ENCODE measurements at places on chromosomes 2 and 18.

DNA sequence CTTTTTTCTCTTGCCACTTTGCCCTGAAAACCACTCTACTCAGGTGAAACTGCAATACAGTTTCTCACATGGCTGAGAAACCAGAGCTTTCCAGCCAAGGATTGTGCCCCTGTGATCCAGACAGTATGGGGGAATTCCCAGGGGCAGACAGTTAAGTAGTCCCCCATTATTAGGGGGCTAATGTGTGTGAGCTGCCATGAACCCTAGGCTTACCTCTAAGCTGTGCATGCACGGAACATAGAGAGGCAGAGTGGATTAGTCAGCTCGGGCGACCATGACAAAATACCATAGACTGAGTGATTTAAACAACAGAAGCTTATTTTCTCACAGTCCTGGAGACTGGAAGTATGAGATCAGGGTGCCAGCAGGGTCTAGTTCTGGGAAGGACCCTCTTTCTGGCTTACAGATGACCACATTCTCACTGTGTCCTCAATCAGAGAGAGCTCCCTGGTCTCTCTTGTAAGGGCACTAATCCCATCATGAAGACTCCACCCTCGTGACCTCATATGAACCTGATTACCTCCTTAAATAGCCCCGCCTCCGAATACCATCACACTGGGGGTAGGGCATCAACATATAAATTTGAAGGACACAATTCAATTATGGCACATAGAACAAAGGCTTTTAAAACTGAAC, 215.1 kb downstream of the EIPR1 start:
- no peak for DNase-seq

- DNase-seq: peak; percentile 17
These were observed 102.9 kb upstream of the SLC8A1 start for GRCh38 chr2:40554665-40555294.

DNA sequence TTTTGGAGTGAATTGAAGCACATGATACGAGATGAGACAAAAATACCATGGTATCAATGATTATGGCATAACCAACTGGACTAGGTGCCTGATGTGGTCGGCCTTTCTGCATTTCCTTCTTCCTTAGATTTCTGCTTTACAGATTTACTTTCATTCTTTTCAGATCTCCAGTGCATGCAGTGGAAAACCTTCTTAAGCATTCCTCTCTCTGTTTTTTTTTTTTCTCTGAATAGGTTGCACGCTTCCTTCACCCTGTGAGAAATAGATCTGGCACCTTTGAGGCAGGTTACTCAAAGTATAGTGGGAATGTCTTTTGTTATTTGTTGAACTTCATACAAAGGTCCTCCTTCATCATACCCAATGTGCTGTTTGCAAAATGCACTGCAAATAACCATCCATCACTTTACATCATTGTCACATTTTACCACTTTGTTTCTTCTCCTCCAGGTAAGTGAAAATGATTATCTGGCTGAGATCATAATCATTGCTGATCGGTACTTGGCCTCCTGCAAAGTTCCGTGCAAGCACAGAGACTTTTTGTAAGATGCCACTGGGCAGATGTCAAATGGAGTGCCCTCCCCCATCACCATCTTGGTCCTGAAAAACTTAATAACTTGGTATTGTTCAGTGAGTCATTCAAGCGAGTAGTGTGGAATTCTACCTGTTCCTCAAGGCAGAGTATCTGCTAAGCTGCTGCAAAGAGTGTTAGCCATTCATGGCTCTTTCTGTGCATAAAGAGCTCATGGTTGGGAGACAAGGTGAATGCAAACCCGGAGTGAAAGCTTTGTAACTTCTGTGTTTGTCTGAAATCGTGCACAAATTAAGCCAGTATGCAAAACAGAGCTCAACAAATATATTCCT, 30.0 kb upstream of the KLHL14 start:
- DNase-seq: no peak

DNA sequence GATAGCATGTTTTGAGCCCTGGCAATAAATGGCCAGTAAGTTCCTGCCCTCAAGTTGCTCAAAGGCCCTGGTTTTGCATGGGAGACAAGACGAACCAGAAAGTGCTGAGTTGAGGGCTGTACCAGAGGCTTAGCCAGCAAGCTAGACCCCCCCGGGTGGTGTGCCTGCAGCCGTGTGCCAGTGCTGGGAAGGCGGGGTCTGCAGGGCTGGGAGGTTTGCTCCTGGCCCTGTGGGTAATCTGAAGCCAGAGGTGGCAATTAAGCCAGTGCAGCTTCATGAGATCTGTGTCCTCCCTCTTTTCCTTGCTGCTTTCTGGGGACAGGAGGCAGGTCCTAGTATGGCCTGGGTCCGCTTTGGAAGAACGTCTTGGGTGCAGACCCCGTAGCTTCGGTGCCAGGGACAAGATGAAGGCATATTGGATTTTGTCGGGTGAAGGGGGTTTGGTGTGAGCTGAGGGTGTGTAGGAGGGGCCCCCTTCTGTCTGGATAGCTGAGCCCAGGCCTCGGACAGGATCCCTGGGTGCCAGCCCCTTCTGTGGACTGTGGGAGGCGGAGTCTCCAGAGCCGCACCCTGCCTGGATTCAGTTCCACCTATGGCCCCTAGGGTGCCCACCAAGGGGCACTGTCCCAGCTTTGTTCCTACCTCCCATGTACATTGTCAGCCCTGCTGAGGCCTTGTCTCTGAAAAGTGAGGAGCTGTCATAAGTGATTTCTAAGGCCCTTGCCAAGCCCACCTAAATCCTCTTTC, 15.6 kb downstream of the ATOH8 start:
- DNase-seq: no peak

DNA sequence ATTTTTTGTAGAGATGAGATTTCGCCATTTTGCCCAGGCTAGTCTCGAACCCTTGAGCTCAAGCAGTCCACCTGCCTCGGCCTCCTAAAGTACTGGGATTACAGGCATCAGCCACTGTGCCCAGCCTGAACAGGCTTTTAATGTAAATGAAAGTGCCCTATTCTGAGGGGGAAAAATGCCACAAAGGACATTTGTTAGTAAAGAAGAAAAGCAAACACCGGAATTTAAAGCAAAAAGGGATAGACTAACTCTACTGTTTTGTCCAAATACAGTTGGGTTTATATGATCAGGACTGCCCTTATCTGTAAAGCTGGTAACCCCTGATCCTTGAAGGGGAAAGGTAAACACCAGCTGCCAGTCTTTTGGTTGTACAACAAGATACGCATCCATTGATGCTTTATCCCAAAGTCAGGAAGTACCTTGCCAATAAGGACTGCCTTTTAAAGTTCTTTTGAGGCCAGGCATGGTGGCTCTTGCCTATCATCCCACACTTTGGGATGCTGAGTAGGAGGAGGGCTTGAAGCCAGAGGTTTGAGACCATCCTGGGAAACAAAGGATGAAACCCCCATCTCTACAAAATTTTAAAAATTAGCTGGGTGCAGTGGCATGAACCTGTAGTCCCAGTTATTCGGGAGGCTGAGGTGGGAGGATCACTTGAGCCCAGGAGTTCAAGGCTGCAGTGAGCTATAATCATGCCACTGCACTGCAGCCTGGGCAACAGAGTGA, 13.1 kb downstream of the CLEC4F start:
- no peak for DNase-seq

DNA sequence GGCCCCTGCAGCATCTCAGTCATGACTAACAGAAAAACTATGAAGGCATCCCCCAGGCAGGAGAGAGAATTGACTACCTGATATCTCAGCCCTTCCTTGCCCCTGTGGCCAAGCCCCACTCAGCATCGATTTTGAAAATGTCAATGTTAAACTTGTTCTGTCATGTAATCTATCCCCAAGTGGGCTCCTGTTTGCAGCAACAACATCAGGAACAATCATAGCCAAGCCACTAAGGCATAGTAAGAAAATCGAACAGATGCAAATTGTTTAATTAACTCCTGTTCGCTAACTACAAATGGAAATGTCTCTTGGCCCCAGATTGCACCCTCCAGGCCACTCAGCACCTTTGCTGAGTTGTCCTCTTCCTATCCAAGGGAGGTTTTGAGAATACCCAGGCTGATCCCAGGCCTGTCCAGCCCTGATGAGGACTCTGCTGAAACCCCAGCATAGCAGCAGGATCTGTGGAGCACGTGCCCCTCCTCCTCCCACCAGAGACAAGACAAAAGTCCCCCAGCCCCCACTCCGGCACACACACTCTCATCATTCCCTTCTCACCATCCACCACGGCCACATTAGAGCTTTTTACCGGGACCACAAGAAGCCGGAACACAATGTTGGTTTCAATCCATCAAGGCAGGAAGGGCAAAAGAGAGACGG, 150.1 kb downstream of the TNS1 start:
- no peak for DNase-seq

DNA sequence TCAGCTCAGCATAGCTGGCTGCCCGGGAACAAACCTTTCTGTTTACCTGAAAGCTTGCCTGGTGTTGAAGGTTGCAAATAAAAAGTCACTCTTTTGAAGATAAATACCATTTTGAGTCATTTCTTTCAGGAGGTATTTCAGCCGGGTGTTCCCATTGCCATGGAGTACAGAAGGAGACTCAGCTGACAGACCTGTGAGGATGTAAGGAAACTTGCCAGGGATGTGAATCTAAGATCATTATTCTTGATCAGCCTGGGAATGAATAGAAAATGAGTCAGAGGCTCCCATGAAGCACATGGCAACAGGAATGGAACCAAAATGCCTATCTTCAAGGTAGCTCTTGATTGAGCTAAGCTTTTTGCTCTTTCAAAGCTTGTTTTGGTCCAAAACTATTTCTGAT, 231.2 kb downstream of the CYRIA start:
- no peak for DNase-seq

- no peak for DNase-seq
These were observed 371.3 kb upstream of the TNP1 start for GRCh38 chr2:217231212-217231611.

DNA sequence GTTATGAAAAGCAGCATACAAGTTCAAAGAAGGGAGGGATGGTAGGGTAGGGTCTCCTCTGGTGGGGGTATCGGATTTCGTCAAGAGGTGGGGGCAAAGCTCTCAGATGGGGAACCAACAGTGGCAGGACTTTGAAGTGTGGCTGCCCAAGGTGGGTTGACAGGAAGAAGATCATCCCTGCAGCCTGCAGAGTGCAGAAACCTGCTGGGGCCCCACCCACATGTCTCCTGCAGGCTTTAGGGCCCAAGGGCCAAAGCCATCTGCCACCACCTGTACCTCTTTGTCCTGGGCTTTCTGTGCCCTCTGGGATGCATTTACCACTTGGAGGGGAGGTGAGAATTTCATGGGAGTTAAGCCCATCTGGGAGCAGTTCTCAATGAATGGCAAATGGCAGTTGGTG, 42.7 kb downstream of the KCNF1 start:
- no peak for DNase-seq

- no peak for DNase-seq
These were observed 334.4 kb upstream of the DLGAP1 start for GRCh38 chr18:4789506-4789905.

GRCh38 chr2:239583171-239583878, 182.5 kb upstream of the HDAC4 start:
- DNase-seq: no peak

DNA sequence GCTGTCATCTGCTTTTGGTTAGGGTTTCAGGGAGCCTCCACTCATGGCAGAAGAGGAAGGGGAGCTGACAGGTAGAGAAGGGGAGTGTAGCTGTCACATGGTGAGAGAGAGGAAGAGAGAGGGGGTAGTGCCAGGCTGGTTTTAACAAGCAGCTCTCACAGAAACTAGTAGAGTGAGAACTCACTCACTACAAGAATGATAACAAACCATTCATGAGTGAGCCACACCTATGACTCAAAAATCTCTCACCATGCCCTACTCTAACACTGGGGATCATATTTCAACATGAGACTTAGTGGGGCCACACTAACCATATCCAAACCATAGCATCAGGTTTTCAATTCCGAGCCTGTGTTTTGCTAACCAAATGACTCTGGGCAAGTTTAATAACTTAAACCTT, 274.9 kb upstream of the VWC2L start:
- DNase-seq: no peak

DNA sequence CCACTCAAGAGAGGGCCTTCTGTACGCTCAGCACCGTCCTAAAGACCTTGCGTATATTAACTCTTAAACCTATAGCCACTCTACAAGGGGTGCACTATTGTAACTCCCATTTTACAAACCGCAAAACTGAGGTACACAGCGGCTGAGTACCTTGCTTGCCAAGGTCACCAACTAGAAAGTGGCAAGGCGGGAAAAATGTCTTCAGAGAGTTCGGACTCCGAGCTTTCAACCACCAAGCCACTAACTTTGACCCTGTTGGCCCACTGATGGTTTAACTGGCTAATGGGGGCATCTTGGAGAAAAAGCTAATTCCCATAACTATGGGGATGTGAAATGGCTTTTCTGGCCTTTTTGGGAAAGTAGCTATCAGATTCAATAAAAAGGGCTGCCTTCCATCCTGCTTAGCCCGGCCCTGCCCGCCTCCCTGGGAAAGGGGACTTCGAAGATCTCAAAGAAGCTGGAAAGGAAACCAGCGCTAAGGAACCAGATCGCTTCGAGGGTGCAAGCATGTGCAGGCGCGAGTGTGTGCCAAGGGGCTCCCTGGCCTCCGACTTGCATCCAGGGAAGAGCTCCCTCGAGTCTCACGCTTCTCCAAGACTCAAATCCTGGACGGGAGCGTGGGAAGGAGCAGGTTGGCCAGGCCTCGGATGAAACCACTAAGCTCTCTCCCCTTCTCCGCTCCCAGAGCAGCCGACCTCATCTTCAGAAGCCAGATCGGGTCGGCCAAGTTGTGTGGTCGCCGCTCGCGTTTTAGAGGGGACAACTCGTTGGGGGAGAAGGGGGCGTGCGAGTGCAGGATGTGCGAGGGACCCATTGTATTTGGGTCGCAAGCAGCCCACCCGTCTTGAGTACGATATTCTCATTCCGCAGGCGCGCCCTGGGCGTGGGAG, 2.2 kb upstream of the SP5 start:
- no peak for DNase-seq

DNA sequence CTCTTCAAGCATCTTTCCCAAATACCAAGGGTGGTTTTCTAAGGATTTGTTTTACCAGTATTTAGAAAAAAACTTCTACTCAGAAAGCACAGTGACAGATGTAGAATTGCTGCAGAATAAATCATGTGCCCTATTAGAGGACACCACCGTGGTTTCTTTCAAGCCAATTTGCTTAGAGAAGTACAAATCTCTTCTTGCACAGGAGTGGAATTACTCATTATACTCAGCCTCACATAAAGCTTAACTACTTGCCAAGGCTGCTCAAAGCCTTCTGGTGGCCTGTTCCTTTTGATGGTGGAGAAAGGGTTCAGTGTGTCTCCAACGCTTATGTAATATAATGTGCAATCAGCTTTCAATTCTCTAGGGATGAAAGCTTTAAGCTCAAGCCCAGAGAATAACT, 66.5 kb upstream of the CTNNA2 start:
- DNase-seq: no peak

- no peak for DNase-seq
These were observed 155.4 kb downstream of the ASB1 start for GRCh38 chr2:238582159-238582558.

- no peak for DNase-seq
These were observed 145.1 kb downstream of the AGPS start for GRCh38 chr2:177537636-177538035.

Measured in amygdala (tissue), 56 donors.